ENCODE measurements at places on chromosomes 7 and 10.

GRCh38 chr10:125442856-125443540 lies 240.0 kb downstream of the TEX36 start:
- DNase-seq, result no peak

GRCh38 chr10:50470345-50470744 lies 153.4 kb downstream of the SGMS1 start:
- no peak for DNase-seq

DNA sequence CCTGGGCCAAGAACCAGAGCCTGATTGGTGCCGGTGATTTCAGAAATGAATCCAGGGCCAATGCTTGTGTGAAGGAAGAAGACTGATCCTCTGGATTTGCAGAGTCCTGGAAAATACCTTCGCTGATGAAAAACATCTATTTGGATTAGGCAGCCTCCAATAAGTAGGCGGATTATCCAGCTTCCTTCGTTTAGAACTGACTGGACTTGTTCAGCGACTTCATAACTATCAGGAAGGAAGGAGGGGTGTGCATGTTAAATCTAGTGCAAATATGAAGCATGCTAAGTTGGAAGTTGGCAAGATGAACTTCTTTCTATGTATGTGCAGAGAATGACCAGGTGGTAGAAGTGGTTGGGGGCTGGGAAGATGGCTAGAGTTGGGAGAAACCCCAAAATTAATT lies 41.0 kb downstream of the NKX2-3 start:
- no peak for DNase-seq

GRCh38 chr7:122344303-122344620 lies 39.7 kb upstream of the FEZF1 start:
- DNase-seq, result no peak

- no peak for DNase-seq
Measured at GRCh38 chr7:67251986-67252558, 255.4 kb downstream of the TYW1 start.

GRCh38 chr10:110714356-110714755 lies 70.2 kb downstream of the RBM20 start:
- DNase-seq, result no peak

DNA sequence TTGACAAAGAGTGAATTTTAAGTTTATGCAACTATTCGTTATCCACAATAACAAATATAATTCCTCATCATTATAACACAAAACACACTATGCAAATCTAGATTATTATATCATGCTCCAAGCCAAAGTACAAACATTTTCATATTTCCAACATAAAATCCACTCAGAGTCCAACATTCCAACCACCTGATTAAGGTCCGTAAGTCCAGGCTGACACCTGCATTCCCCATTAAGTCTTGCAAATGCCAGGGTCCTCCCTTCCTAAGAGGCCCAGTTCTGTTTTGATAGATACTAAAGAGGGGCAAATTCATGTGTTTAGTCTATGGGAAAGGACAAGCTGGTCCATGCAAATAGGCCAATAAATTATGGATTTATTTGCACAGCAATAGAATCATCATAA lies 206.1 kb downstream of the POU6F2 start:
- no peak for DNase-seq

DNA sequence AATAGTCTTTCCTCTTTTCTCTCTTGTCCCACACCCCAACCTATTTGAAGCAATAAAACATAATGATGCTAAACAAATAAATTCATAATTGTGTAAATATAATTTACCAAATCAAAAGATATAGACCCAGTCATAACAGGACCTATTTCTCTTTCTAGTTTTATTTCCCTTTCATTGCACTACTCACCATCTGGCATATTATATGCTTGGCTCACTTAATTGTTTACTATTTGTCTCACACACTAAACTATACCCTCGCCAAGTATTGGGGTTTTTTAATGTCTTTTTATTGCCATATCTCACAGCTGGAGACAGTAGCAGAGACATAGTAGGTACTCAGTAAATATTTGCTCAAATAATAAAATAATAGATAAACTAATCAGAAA lies 597.5 kb upstream of the PCDH15 start:
- DNase-seq, result no peak

DNA sequence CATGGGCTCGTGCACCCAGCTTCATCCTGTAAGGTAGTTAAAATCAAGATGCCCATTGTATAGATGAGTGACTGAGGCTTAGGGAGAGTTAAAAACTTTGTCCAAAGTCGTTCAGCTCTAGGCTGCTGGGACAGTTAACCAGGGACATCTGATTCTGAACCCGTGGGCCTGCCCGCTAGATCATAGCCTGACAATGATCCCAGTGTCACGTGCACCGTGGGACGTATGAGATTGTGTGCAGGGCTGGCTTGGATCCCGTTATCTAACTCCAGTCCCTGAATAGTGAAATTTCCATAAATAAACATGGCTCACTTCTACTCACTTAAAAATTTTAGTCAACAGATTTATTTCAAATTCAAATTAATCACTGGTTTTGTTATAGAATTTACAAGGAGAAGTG lies 24.9 kb downstream of the C10orf120 start:
- no peak for DNase-seq

GRCh38 chr7:46321556-46322205 lies 400.6 kb upstream of the IGFBP3 start:
- no peak for DNase-seq

- DNase-seq, result peak; percentile 48
Measured at GRCh38 chr10:119341459-119342301, 134.3 kb downstream of the GRK5 start.

- DNase-seq, result no peak
Measured at GRCh38 chr7:26178272-26178960, 22.1 kb downstream of the HNRNPA2B1 start.

DNA sequence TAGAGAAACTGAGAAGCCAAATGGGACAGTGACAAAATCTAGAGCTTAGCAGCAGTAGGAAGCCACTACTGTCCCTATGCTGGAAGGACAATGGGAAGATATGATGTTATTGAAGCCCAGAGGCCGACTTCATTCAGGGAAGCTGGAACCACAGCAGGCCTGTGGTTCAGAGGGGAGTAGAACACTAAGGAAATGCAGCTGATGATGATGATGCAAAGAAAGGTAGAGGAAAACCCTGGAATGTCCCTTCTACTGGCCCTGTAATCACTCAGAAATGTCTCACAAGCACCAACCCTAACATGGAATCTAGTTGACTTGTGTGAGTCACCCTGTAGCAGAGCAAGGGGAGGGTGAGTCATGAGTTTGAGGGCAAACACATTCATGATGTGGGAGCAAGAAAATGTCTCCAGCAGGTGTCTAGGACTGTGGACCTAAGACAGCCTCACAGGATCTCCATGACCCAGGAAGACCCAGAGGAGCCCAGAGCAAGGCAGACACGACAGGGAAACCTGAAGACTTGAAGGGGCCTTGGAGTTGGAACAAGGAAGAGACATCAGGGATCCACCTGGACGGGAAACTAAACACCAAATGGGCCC lies 37.0 kb upstream of the LRRC17 start:
- peak; percentile 4 for DNase-seq

DNA sequence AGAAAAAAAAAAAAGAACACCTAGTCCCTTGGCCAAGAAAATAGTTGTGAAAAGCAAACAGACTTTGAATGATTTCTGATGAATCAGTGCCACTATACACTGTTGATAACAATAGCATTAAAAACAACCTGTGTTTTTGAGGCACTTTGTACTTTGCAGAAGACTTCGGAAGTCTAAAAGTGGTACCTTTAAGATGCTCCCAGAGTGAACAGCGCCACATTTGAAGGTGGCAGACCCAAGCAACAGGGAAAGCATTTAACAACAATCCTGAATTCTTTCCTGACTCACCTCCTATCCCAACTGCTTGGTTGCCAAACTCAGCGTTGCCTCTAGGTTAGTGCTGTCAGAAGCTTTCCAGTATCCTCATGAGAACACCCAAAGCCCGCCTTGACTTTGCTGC lies 102.5 kb upstream of the CCDC6 start:
- no peak for DNase-seq

DNA sequence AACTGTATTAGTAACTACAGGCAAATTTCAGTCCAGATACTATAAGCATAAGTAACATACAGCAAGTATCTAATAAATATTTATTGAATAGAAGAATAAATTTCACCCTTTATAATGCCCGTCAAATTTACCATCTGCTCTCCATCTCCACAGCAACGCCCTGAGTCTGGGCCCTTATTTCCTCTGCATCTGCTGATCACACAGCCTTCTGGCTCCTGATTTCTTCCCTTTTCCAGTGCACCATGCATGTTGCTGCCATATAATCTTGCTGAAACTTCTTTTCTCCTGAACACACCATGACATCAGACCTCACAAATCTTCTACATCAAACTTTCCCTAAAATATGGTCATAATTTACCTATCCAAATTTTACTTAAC lies 15.4 kb downstream of the HYCC1 start:
- DNase-seq, result no peak

- DNase-seq, result peak; percentile 94
Measured at GRCh38 chr7:923108-924041, 31.1 kb downstream of the ADAP1 start.

DNA sequence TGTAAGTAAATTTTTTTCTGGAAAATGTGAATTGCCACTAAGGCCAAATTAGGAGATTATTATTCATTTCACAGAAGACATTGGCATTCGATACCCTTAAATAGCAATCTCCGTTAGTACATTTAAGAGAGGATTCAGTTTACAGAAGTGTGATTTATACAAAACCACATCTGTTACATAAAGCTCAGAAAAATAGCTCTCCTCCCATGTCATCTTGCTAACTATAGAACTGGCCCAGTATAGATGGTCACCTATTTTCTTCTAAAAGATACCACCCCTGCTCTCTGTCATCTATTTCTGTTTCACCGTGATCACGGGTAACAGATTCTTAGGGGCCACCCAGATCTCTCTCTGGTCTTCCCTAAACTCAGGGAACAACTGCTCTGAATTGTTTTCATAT lies 119.1 kb downstream of the HIP1 start:
- DNase-seq, result no peak
